ENCODE measurements at places on chromosomes 6 and 20. TPM values are rescaled to one million over a fixed set of nuclear protein-coding genes. Genes with fewer than 3 reads are reported as not detected.

ADGB gene
- polyA plus RNA-seq = not detected

DNA sequence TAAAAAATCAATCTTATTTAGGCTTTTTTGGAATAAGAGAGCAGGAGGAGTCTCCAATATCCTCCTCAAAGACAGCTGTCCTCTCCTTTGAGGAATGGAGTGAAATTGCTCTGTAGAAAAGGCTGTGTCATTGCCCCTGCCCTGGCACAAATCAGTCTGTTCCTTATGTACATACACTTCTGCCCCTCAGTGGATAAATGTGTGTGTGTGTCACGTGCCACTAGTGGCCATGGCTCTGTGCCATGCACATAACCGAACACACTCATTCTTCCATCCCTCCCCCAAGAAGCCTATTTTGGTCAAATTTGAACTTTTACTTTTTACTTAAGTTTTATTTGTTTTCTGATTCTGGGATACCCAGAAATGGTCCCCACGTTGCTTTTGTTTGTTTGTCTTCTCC lies 49.2 kb downstream of the ANKS1A start:
- DNase-seq = no peak

- DNase-seq = no peak
Measured at GRCh38 chr6:111565326-111566221, 40.1 kb downstream of the TRAF3IP2 start.

DNA sequence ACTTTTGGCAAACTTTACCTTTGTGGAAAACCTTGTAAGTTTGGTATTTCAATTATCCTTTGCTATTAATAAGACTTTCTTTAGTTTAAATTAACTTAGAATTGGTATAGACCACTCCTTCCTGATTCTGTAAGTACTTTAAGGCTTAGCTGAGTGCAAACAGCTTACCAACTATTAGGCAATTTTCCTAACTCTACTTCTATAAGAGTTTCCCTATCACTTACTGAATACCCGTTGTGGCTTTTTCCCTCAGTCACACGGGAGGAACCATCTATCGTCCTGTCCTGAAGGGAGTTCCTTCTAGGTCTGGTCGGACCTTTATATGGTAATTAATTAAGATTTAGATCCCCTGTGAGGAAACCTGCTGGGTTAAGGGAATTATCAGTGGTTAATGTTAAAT lies 9.6 kb downstream of the SLC35A1 start:
- no peak for DNase-seq

- no peak for DNase-seq
Measured at GRCh38 chr6:161668665-161669064, 394.8 kb upstream of the AGPAT4 start.

GRCh38 chr20:3660262-3661059 lies 2.7 kb downstream of the GFRA4 start:
- DNase-seq = no peak

DNA sequence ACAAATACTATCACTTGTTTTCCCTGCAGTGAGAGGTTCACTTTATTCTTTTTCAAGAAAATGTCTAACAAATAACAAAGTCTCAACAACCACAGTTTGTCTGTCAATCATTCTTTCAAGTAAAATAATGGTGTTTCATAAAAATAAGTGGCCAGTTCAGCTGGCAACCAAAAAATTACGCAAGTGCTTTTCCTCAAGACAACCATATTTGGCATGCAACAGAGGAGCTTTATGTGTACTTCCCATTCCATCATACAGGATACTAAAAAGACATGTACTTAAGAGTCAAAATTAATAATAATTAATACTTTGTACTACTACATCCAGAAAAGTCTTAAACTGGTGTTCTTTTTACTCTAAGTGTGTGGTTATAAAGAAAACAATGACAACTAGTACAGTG lies 34.6 kb downstream of the ATG5 start:
- DNase-seq = no peak

FRMD1 gene
- not detected for polyA plus RNA-seq

Data from endothelial cell of umbilical vein (primary cell).